ENCODE measurements at places on chromosomes 6 and 20.
A peak's percentile ranks its signal among the peaks of the same experiment; 100 is the strongest.

DNA sequence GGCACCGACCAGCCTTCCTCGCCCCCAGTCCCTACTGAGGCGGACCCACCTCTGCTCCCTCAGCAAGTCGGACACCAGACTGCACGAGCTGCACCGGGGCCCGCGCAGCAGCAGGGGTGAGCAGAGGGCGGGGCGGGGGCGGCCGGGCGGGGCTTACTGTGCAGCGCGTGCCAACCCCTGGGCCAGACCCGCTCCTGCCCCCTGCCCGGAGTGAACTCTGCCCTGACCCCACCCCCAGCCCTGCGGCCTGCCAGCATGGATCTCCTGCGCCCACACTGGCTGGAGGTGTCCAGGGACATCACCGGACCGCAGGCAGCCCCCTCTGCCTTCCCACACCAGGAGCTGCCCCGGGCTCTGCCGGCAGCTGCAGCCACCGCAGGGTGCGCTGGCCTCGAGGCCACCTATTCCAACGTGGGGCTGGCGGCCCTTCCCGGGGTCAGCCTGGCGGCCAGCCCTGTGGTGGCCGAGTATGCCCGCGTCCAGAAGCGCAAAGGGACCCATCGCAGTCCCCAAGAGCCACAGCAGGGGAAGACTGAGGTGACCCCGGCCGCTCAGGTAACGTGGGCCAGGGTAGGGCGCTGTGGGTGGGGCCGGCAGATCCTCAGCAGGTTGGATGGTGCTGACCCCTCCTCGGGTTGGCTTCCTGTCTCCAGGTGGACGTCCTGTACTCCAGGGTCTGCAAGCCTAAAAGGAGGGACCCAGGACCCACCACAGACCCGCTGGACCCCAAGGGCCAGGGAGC lies 1.5 kb upstream of the SLC2A4RG start:
- DNase-seq: no peak

- no peak for DNase-seq
These were observed 146.6 kb downstream of the DHX35 start for GRCh38 chr20:39108746-39109145.

DNA sequence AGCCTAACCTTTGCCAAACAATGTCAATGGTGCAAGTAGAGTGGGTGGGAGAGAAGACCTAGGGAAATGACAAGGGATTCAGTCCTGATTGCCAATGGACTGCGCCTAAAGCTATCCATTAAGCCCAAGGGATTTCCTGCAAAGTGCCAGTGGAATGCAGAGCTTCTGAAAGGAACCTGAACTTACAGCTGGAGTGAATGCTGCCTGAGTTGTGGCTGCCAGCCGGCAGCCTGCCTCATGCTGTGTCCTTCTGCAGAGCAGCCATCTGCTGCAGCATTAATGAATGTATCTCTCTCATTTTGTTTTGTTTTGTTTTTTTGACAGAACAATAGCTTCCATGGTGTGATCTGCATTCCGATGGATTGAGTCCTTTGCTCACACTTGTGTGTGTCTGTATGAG lies 44.7 kb downstream of the SLC35F1 start:
- DNase-seq: peak; percentile 59

DNA sequence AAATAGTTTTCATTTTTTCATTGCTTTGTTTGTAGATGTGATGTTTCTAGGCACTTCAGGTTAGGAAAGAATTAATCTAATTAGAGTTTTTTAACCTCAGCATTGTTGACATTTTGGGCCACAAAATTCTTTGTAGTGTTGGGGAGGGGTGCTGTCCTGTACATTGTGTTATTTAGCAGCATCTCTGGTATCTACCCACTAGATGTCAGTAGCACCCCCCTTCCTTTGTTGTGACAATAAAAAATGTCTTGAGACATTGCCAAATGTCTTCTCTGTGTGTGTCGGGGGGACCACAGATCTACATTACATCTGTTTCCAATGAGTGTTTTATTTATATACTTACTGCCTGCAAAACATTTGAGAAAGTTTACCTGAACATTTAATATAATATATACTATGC lies 45.6 kb downstream of the EYA4 start:
- DNase-seq: no peak

GRCh38 chr20:15992564-15992963 lies 580.7 kb downstream of the KIF16B start:
- DNase-seq: no peak

- DNase-seq: no peak
These were observed 1.1 kb upstream of the ENTPD6 start for GRCh38 chr20:25194333-25194972.

- DNase-seq: no peak
These were observed 18.6 kb downstream of the CCM2L start for GRCh38 chr20:32028647-32029372.

GRCh38 chr6:170289180-170289931 lies 1.5 kb downstream of the DLL1 start:
- DNase-seq: no peak

DNA sequence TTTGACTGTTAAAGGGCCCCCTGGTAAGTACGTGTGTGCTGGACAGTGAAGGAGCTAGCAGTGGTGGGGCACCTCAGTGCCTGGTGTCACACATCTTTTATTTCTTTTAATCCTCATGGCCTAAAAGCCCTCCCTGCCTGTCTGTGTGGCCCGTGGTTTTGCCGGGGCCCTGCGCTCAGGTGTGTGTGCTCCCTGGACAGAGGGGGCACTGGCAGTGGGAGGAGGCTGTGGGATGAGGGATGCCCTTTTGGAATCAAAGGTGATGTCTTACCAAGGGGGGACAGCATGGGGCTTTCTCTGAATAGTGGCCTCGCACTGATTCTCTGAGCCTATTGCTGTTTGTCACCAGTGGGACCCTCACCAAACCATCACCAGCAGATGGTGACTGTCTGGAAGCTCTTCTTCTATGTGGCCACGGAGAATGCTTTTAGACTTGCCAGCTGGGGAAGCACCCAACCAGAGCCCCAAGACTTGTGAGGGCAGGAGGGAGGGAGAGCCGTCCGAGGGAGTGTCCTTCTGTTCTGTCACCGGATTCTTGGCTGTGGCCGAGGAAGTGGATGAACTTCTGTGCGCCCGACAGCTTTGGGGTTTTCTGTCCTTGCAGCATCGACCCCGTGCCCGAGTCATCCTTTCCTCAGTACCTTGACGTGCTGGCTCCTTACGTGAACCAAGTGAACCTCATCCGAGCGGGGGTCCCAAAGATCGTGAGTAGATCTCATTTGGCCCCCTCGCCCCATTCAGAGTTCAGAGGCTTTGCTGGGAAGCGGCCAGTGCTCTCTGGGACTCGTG lies 18.1 kb downstream of the PNLDC1 start:
- no peak for DNase-seq

DNA sequence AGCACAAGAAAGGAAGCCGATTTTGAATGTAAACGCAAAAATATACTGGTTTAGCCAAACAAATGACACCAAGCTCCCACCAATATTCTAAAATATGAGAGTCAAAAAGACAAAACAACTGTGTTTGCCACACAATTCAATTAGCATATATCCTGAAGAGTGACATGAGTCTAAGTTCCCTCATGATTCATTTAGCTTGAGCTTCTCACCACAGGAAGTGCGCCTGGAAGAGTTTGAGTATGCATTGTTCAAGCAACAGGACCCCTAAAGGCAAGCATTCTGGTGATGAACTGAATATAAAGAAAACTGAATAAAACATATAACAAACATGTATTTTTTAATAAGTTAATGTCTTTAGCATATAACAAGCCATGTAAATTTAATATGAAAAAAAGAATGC lies 115.2 kb upstream of the RUNX2 start:
- DNase-seq: no peak

GRCh38 chr20:10591946-10592521 lies 81.8 kb downstream of the JAG1 start:
- no peak for DNase-seq

DNA sequence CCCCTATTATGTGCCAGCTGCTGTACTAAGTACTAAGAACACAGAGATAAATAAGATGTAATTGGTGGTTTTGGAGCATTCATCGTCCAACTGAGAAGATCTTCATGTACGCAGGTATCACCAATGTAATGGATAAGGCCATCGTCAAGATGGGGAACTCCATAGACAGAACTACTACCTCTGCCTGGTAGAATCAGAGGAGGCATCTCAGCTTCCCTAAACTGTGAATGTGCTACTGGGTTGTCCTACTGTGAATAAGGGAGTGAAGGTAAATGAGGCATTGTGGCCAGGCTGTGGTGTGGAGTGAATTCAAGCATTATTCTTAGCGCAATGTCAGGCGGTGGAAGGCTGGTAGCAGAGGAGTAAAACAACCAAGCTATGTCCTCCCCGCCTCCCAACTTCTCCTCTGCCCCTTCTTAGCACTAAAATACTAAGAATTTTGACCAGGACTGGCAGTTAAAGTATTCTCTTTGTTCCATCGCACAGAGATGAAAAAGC lies 68.2 kb downstream of the TBC1D7 start:
- no peak for DNase-seq

- no peak for DNase-seq
These were observed 494.7 kb downstream of the CD83 start for GRCh38 chr6:14612016-14612980.

DNA sequence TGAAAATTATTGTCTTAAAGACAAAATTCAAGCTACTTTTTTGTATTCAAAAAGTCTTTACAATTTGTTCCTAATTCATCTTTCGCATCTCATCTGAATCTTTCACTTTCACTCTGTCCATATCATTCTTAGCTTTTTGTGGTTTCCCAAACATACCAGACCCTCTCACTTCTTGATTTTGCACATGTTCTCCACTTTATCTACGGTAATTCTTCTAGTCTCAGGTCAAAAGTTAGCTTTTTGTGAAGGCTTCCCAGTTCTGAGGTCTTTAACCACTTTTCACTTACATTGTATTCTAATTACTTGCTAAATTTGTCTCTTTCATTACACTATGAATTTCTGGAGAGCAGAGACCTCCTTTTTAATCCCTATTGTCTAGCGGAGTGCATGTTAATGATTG lies 34.6 kb upstream of the EPHA7 start:
- no peak for DNase-seq

GRCh38 chr6:70375882-70376281 lies 37.4 kb upstream of the FAM135A start:
- DNase-seq: no peak

GRCh38 chr20:40637176-40637575 lies 51.9 kb downstream of the MAFB start:
- DNase-seq: no peak

DNA sequence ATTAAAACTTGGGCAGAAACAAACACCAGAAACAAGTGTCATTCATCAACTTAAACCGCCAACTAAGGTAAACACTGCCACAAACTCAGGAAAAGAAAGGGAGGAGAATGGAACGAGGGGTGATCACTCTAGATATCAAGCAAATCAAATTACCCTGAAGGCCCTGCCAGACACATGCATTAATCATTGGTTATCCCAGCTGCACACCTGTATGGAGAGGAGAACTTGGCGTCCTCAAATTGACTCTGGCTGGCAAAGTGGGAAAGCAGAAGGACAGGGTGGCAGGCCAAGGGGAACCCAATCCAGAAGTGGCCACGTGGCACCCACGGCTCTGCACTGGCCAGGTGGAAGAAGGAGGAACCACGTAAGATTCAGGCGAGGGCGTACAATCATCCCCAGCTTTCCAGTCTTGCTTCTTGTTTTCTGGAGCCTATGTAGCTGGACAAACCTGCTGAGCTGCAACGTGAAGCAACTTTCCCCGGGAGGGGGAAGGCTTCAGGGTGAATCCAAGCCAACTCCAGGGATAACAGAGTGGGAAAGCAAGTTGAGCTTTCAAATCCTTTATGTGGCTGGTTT lies 156.2 kb upstream of the JARID2 start:
- DNase-seq: no peak

GRCh38 chr6:80330961-80331360 lies 224.5 kb downstream of the BCKDHB start:
- DNase-seq: no peak

- DNase-seq: peak; percentile 45
These were observed 244.9 kb downstream of the THBS2 start for GRCh38 chr6:169008641-169009257.

DNA sequence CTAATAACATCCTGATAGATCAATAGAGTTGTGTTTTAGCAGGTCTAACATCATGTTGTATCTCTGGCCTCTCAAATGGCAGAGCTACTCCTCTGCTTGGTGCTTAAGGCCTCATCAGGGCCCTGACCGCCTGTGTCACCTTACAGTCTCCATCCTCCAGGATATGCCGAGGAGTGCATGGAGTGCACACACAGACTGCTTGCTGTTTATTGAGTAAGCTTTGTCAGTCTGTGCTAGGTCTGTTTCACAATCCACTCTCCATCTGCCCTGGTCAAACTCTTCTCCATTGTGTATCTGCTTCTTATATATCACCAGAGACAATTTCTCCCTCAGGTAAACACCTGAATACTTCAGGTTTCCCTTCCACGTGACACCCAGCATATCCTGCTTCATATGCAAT lies 136.1 kb downstream of the SLC24A3 start:
- DNase-seq: no peak

- no peak for DNase-seq
These were observed 168.6 kb downstream of the ADGRG6 start for GRCh38 chr6:142470421-142470820.

DNA sequence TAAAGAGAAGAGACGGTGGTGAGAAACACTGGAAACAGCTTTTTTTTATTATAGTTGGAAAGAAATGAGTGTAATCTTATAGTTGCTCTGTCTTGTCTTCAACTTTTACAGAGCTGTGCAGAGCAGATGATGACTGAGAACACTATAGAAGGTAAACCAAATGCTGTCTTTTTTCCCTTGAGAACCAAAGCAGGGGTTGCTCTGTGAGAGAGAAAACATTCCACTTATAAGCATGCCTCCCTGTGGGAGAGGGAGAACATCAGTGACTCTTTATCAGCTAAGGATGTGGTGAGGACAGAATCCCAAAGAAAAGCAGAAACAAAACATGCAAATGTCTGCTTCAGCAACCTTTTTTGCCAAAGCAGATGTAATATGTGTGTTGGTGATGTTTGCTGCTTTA lies 179.3 kb upstream of the HDDC2 start:
- DNase-seq: no peak

GRCh38 chr6:89952105-89952671 lies 57.9 kb downstream of the GJA10 start:
- DNase-seq: no peak

DNA sequence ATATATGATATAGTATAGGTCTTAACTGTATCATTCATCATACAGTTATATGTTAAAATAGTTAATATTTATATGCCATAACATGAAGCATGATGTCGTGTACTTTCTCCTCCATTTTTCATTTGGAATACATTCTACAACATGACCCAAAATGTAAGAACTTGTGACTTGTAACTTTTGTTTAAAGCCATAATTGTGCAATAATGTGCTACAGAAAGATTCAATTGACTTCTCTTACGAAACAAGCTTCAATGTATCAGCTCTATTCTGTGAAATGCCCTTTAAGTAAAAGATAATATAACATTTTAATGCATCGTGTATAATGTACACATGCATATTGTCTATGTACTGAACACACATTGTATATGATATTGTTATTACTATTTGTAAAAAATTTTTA lies 76.7 kb upstream of the FABP7 start:
- no peak for DNase-seq

DNA sequence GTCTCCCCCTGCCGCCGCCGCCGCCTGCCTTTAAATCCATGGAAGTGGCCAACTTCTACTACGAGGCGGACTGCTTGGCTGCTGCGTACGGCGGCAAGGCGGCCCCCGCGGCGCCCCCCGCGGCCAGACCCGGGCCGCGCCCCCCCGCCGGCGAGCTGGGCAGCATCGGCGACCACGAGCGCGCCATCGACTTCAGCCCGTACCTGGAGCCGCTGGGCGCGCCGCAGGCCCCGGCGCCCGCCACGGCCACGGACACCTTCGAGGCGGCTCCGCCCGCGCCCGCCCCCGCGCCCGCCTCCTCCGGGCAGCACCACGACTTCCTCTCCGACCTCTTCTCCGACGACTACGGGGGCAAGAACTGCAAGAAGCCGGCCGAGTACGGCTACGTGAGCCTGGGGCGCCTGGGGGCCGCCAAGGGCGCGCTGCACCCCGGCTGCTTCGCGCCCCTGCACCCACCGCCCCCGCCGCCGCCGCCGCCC lies 474 bp downstream of the CEBPB start:
- DNase-seq: peak; percentile 28
